Activated T-helper 2 cell treated with anti-CD3 and anti-CD28 coated beads, Interferon-gamma antibody, Interleukin-2, Interleukin-4, amounts not matched to agents 10 μg/mL and 5 μg/mL and 100 μg/mL, durations not matched to agents 14 hours and 24 hours and 36 hours (primary cell): ENCODE measurements at places on chromosomes 7 and 10.

- H3K27ac ChIP-seq = no peak overlapping the region
- H3K27me3 ChIP-seq = peaks cover 4% of the 10 kb centered on the region
- H3K4me1 ChIP-seq = no peaks in the 10 kb centered on the region
- DNase-seq = no peak
- H3K36me3 ChIP-seq = no peaks in the 10 kb centered on the region
- H3K4me3 ChIP-seq = no peak overlapping the region
Measured at GRCh38 chr7:66013938-66014337, 31.9 kb upstream of the GUSB start.

- DNase-seq = no peak
- peaks cover 12% of the 10 kb centered on the region for H3K27me3 ChIP-seq
- H3K27ac ChIP-seq = no peak overlapping the region
- peaks cover 47% of the 10 kb centered on the region for H3K36me3 ChIP-seq
Measured at GRCh38 chr10:7157091-7157490, 253.7 kb downstream of the SFMBT2 start.

- H3K27me3 ChIP-seq = no peaks in the 10 kb centered on the region
- H3K27ac ChIP-seq = peak overlapping the region; percentile 22
- no peak overlapping the region for H3K4me3 ChIP-seq
- DNase-seq = no peak
- peaks cover 44% of the 10 kb centered on the region for H3K4me1 ChIP-seq
Measured at GRCh38 chr10:28593811-28594210, 60.9 kb downstream of the WAC start.

GRCh38 chr10:47287365-47287802 lies 12.6 kb upstream of the GDF10 start:
- H3K4me1 ChIP-seq = peaks cover 18% of the 10 kb centered on the region
- H3K4me3 ChIP-seq = no peak overlapping the region
- H3K27ac ChIP-seq = no peak overlapping the region
- DNase-seq = no peak
- no peaks in the 10 kb centered on the region for H3K36me3 ChIP-seq

- H3K4me1 ChIP-seq = peaks cover 3% of the 10 kb centered on the region
- H3K4me3 ChIP-seq = no peak overlapping the region
- H3K36me3 ChIP-seq = no peaks in the 10 kb centered on the region
- no peak for DNase-seq
Measured at GRCh38 chr7:4069268-4070095, 612.6 kb upstream of the FOXK1 start.

- no peaks in the 10 kb centered on the region for H3K36me3 ChIP-seq
- H3K4me1 ChIP-seq = no peaks in the 10 kb centered on the region
- H3K27me3 ChIP-seq = no peaks in the 10 kb centered on the region
- no peak for DNase-seq
Measured at GRCh38 chr10:129524936-129525335, 57.9 kb downstream of the MGMT start.

DNA sequence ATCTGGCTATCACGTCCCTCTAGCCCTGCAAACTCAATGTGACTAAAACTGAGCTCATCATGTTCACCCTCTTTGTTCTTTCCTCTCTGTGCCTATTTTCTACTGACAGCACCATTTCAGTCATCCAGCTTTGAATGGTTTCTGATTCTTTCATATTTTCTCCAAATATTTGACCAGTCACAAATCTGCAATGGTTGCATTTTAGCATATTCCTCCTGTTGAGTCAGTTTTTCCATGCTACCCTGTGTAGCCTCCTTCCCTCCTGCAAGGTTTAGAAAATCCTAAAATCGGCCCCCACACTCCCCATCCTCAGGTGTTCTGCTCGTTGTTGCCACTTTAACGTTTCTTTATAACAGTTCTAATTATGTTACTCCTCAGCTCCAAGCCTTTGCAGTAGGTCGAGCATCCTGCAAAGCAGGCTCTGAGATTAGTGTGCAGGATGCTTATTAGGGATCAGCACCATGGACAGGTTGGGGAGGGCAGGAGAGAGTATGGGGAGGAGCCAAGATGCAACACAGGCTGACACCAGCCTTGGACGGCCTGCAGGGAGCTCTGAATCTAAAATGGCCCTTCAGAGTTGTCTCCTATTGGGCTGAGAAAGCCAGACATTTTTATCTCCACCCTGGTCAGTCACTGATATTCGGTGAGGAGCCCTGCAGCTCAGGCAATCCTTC lies 531.0 kb upstream of the COBL start:
- no peaks in the 10 kb centered on the region for H3K36me3 ChIP-seq
- H3K4me3 ChIP-seq = no peak overlapping the region
- H3K27ac ChIP-seq = no peak overlapping the region
- H3K27me3 ChIP-seq = no peaks in the 10 kb centered on the region
- DNase-seq = no peak
